ENCODE measurements at places on chromosomes 3 and 15.

- no peak for DNase-seq
Measured at GRCh38 chr3:37223576-37223975, 49.2 kb upstream of the LRRFIP2 start.

DNA sequence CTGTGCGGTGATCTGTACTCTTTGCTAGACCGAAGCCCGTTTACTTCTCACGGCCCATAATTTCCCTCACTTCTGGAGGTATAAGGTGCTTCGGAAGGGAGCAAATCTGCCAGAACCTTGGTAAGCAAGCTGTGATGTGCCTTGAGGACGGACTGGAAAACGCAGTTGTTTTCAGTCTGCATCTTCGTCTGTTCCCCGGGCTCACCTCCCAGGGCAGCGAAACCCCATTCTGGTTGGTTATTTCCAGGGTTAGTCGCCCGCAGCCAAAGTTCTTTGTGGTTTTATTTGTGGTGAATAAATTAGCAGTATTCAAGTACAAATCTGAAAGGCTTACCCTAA lies 401 bp downstream of the RAMAC start:
- no peak for DNase-seq

- no peak for DNase-seq
Measured at GRCh38 chr15:45958924-45959323, 324.1 kb downstream of the SQOR start.

DNA sequence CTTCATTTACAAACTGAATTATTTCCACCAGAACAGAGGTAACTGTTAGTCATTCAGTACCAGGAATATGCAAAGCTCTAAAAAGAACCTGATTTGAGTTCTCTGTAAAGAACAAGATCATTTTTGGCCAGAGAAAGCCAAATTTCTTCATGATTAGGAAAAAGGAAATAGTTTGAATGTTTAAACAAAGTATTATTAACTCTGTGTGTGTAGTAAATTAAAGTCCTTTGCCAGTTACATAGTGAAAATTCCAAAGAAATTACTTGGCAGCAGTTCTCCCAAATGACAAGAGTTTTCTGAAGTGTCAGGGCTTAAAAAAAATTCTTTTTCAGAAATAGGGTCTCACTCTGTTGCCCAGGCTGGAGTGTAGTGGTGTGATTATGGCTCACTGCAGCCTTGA lies 24.5 kb downstream of the QTRT2 start:
- no peak for DNase-seq

DNA sequence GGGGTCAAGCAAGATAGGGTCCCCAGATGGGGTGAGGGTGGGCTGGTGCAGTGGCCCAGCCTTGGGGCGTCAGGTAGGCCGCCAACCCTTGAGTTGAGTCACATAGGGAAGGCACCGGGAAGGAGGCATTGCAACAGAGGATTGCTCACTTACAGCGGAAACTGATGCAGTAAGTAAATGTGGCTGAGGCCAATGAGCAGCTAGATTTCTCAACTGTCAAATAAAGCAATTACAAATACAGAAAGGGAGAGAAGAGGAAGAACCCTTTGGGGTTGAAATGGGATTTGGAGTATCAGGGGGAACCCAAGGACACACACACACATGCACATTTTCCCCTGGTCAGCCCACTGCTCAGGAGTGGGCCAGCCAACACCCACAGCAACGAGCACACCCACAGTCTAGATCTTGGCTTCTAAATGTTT lies 44.0 kb downstream of the CHSY1 start:
- no peak for DNase-seq

DNA sequence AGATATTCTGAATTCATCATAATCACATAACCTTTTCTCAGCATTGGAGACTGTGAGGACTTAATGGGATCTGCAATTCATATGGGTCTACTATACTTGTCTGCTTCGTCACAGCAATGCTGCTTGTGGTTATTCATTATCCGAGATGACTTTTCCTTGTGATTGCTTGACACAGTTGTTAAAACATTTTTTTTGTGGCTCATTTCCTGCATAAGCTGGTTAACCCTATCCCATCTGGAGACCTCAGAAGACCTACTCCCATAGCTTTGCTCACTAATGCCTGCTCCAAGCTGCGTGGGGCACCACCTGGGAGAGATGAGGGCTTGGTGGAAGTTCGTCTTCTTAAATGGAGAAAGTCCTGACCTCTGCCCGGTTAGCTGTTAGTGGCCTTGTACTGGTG lies 360.8 kb downstream of the CHST2 start:
- no peak for DNase-seq

GRCh38 chr15:85788771-85789495 lies 5.8 kb downstream of the KLHL25 start:
- DNase-seq: no peak

DNA sequence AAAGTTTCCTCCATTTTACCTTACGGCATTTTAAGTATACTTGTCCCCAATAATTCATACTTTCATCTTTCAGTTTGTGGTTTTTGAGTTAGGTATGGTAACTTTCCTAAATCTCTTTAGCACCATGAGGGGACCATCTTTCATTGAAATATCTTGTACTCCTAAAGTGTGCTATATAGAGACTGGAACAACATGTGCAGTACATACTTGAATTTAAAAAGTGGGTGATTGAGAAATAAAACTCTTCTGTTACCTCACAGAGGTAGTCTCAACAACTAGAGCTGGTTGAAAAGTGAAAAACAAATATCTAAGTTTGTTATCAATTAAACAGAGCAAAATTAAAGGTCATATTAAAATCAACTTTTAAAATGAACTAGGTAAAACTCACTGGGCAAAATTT lies 423.1 kb downstream of the ROBO2 start:
- no peak for DNase-seq

GRCh38 chr3:148861277-148861869 lies 3.7 kb upstream of the CPA3 start:
- no peak for DNase-seq

GRCh38 chr3:20563251-20563650 lies 377.2 kb upstream of the SGO1 start:
- no peak for DNase-seq

DNA sequence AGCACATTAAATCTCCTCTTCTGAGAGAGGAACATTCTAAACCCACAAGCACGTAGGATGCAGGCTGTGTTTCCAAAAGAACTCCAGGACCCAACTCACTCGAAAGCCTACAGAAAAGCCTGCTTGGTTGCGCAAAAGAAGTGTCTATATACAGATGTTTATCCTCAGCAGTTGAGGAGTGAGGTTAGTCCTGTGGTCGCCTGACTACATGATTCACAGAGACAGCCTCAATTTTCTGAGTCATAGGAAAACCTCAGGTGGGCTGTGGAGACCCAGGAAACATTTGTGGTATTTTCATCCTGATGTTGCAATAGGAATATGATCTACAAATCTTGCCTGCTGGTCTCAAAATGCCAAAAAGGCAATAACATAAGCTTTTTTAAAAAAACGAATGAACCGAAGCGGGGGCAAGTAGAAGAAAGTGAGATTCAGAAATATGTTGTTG lies 183.8 kb upstream of the THRB start:
- DNase-seq: no peak

- DNase-seq: no peak
Measured at GRCh38 chr3:155356594-155357370, 63.3 kb upstream of the STRIT1 start.

DNA sequence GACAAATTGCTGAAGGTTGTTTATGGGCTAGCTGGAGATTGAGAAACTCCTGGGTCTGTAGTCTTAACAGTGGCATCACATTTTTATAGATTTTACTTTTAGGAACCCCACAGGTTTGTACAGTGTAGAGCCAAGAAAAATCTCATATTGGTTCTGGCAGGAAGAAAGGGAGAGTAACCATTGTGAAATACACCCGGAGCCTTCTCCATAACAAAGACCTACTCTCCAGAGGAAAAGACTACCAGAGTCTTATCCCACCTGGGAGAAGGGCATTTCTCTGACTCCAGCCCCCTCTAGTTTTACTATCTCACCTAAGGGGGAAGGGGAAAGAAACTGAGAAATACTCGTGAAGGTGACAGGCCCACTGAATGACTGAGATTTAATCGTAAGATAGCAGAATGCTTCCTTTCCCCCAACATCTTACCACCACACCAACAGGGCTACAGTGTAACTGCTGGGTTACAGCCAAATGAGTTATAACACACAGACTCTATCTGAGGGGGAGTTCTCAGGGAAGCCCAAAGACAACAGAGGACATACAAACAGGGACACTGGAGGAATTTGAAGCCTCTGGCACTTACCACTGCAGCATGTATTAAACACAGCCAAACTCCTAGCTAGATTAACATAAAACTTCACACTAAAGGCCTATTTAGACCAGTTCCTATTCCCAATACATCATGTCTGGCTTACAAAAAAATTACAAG lies 56.1 kb downstream of the SYN2 start:
- DNase-seq: no peak

DNA sequence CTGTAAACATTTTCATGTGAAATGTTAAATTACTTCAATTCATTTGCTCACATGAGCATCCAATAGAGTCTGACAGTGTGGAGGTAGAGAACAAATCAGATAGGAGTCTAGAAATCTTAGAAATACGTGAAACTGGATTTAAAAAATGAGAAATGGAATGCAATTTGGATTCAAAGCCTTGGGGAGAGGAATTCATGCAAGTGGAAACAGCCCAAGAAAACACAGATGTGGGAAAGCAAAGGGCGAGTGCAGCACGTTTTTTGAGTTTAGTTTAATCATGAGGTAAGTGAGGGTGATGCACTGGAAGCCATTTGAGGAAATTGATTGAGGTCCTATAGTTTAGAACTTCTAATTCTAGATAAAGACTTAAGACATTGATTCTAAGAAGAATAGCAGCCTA lies 434.7 kb downstream of the C3orf38 start:
- DNase-seq: no peak

DNA sequence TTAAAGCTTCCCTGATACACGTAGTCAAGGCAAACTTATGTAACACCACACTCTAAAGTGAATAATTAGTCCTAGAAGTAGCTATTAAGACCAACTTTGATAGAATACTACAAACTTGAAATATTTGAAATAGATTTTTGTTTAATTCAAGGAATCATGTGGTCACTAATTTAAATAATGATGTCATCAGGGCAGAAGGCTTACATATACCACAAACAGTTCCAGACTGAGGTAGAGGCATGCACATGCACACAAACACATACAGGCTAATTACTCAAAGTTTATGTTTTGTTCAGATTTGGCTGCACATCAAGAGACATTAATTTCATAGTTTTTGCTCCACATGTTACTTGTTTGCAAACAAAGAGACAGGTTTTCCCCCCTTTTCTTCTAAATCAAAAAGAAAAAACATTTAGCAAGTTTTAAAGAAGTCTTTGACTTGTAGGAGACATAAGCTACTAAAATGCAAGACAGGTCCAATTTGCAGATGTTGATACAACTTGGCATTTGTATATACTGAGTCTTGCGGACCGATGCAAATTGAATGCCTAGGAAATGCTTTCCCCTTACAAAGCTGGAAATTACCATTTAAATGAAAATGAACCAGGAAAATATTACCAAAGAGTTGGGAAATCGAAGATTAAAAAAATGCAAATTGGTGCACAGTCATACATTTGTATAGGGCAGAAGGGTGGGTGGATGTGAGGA lies 594.8 kb downstream of the MAGI1 start:
- no peak for DNase-seq

DNA sequence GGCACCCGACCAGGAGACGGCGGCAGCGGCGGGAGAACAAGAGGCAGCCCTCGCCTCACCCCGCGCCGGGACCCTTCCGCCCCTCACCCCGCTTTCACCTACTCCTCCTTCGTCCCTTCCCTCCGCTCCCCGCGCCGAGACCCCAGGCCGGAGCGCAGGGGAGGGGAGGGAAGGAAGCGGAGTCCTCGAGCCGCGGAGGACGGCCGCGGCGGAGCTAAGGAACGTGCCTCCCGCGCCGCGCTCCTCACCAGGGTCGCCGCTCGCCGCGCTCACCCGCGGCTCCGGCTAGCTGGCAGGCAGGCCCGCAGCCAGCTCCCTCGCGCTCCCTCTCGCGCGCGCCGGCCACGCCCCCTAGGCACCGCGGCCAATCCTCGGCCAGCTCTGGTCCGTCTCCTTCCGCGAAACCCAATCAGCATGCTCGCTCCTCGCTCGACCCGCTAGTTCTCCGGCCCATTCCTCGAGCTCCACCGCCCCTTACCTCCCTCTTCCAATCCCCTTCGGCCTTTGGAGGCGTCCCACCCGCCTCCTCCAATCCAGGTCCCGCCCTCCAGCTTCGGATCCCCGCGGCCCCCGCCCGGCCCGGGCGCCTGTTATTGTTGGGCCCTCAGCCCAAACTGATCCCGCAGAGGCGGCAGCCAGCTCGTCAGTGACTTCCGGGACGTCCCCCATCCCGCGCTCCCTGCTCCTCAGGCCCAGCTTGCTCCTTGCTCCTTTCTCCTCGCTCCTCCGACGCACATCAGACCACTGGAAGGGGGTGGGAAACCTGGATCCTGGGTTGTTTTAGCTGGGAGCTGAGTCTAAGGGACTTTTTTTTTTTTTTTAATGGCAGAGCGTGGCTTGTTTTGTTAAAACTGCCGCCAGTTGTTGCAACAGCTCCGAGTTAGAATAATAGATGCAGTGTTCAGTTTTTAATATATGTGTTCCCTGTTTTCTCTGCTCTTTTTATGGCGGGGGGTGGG lies at the start of gene DCBLD2:
TSS of gene DCBLD2 (minus strand) at position 304 of the 959 bp plus-strand sequence. CDS start 369 bp downstream, outside the sequence.
- peak; percentile 90 for DNase-seq

GRCh38 chr3:16378920-16379319 lies 113.9 kb downstream of the OXNAD1 start:
- peak; percentile 67 for DNase-seq

DNA sequence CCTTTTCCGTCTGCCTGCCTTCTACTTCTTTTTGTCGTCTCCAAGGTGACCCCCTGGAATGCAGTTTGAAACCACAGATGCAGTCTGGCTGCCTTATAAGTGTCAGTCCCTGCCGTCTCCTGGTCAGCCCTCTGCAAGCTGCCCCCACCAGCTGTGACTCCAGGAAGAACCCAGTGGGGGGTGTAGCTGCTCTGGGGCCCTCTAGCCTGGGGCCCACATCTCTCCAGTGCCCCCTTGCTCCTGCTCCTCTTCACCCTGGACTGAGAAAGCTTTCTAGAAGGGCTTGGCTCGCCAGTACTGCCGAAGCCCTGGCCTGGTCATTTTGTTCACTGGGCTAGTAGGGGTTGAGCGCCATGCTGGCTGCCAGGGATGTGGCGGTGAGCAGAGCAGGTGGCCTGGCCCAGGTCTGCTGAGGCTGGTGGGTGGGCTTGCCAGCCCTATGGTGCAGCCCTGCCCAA lies 21.3 kb downstream of the SYNM start:
- DNase-seq: no peak

DNA sequence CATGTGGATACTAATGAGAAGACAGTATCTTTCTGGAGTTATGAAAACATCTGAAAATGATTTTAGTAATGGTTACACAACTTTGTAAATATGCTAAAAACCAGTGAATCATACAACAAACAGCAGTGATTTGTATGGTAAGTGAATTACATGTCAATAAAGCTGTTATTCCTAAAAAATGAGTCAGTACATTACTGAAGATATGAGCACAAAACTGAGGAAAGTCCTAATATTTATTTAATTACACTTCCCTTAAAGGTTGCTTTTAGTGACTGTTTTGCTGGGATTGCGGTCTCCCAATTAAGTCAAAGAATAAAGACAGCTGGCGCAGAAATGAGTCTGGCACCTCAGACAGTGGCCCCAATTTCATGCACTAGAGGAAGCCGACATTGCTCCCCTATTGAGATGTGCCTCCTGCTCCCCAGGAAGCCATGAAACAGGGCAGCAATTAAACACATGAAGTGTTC lies 50.9 kb upstream of the FSIP1 start:
- DNase-seq: no peak

- DNase-seq: peak; percentile 80
Measured at GRCh38 chr15:40061212-40061901, 22.4 kb upstream of the SRP14 start.

GRCh38 chr3:154122912-154123559 lies 1.8 kb downstream of the ARHGEF26 start:
- DNase-seq: no peak

All from stimulated activated effector memory CD8-positive, alpha-beta T cell treated with anti-CD3 and anti-CD28 coated beads, Interleukin-12 subunit alpha, Interleukin-12 subunit beta, amount 100 ng/mL, for 72 hours (primary cell).